Iris pigment epithelial cell (primary cell): ENCODE measurements at places on chromosomes 1 and 21.

GRCh38 chr21:45540601-45540970 lies 1.7 kb downstream of the SLC19A1 start:
- DNase-seq = no peak

GRCh38 chr1:91596474-91596873 lies 95.8 kb downstream of the CDC7 start:
- DNase-seq = peak; percentile 59

GRCh38 chr1:192793983-192794767 lies 14.7 kb upstream of the RGS2 start:
- DNase-seq = no peak

DNA sequence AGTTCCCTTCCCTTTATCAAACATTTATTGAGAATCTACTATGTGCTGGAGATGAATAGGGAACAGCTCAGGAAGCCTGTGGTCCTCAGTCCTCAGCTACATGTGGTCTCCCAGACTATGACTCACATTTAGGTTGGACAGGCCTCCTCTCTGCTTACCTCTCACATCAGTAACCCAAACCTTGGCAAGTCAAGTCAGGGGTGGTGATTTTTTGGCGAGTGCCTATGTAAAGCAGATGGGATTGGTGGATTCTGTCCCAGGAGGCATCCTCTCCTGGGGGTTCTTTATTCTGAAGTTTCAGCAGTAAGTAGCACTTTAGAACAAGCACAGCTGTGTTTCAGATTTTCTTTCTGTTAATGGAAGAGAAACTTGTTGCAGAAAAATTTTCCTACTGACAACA lies 241.3 kb downstream of the PRDM2 start:
- no peak for DNase-seq

GRCh38 chr1:86991549-86992186 lies 77.2 kb downstream of the HS2ST1 start:
- DNase-seq = no peak

DNA sequence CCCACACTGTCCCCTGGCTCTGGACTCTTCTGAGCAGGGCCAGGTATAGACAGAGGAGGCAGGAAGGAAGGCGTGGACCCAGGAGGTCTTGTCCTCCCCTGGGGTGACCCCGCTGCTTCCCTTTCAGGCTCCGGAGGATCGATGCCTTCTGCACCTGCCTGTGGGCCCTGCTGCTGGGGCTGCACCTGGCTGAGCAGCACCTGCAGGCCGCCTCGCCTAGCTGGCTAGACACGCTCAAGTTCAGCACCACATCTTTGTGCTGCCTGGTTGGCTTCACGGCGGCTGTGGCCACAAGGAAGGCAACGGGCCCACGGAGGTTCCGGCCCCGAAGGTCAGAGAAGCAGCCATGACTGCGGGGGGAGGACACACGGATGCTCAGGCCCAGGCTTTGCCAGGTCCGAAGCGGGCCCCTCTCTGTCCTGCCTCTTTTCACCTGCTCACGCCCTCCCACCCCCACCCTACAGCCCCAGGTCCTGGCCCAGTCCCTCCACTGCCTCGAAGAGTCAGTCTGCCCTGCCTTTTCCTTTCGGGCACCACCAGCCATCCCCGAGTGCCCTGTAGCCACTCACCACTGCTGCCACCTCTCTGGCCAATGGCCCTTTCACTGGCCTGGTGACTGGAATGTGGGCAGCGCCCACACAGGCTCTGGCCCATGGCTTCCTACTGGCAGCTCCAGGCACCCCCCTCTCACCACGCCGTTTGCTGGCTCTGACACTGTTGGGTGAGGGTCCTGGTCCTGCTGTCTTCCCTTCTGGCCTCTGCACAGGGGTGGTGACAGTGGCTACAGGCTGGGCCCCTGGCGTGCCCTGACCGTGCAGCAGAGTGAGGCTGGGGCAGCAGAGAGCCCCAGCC lies 13.5 kb downstream of the TMEM201 start:
- DNase-seq = no peak

DNA sequence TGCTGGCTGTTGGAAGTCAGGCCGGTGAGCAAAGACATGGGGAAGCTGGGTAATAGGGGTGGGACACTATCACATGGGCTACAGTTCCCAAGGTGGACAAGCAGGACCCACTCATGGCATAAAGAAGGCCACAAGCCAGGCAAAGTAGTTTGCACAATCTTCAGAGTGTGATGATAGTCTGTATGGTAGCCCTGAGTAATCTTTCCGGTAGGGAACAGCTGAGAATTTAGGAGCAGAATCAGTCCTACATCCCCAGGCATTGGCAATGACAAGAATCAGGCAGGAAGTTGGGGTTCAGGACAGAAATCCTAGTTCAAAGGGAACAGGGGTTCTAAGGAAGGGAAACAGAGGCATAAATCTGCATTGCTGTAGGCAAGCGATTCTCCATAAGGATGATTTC lies 23.9 kb upstream of the SPATA6 start:
- no peak for DNase-seq

- DNase-seq = no peak
Measured at GRCh38 chr1:76463849-76464248, 389.3 kb downstream of the ST6GALNAC3 start.

DNA sequence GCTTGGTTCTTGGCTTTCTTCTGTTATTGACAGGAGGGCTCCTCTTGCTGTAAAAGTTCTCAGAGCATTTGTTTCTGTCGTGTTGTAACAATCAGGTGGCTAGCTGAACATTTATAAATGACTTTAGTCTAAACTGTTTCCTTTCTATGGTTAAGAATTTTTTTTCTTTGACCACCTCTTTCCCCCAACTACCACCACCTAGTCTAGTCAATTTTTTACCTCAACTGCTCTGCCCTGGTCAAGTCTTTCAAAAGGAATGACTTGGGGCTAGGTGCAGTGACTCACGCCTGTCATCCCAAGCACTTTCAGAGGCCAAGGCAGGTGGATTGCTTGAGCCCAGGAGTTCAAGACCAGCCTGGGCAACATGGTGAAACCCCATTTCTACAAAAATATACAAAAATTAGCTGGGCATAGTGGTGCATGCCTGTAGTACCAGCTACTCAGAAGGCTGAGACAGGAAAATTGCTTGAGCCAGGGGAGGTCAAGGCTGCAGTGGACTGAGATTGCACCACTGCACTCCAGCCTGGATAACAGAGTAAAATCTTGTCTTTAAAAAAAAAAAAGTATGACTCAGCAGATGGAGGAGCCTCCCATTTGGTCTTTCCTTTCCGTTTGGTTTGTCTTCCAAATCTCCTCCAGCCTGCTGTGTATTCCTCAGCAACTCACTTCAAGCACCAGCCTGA lies 40.7 kb downstream of the MAP3K21 start:
- DNase-seq = peak; percentile 44
